ENCODE measurements at places on chromosomes 5 and 9.
A peak's percentile ranks its signal among the peaks of the same experiment; 100 is the strongest.

GRCh38 chr5:133715216-133715615 lies 102.9 kb upstream of the FSTL4 start:
- H3K27ac ChIP-seq, result no peak overlapping the region
- H3K36me3 ChIP-seq, result no peaks in the 10 kb centered on the region
- no peak for DNase-seq
- no peak overlapping the region for H3K4me3 ChIP-seq

DNA sequence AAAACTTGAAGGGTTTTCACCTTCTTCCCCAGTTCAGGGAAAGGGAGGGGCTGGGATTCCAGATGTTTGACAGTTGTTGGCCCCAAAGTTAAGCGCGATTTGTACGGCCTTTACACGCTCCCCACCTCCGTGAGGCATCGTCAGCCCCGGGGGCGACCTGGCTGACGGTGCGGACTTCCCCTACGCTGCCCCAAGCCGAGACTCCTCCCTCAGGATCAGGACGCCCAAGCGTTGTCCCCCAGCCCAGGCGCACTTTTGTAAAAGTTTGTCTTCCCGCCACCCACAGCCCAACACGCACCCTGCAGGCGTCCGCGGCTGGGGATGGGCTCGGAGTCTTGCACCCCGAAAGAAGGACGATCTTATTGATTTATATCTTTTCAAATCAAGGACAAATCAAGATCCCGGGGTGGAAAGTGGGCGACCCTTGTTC lies 713 bp downstream of the MOB3B start:
- H3K4me3 ChIP-seq, result peak overlapping the region; percentile 84
- no peaks in the 10 kb centered on the region for H3K4me1 ChIP-seq
- peak overlapping the region; percentile 99 for H3K27ac ChIP-seq

DNA sequence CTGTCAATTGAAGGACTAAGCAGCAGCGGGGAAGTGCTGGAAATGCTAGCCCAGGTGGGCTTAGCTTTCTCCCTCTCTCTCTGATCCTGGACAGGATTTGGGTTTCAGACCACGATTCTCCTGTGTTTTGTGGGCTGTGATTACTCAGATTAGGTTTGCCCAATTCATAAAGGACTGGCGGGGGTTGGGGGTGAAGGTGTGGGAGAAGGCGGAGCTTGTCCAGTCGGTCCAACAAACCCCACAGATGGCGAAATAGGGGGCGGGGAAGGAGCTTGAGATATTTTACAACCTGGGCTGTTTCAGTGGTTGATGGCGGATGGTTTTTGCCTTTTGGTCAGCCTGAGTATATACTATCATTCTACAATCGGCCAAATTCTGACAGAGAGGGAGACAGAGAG lies 35.2 kb downstream of the PCDHAC2 start:
- H3K4me1 ChIP-seq, result no peaks in the 10 kb centered on the region
- peak overlapping the region; percentile 59 for H3K4me3 ChIP-seq
- peak overlapping the region; percentile 12 for H3K27ac ChIP-seq
- no peaks in the 10 kb centered on the region for H3K27me3 ChIP-seq
- DNase-seq, result no peak

DNA sequence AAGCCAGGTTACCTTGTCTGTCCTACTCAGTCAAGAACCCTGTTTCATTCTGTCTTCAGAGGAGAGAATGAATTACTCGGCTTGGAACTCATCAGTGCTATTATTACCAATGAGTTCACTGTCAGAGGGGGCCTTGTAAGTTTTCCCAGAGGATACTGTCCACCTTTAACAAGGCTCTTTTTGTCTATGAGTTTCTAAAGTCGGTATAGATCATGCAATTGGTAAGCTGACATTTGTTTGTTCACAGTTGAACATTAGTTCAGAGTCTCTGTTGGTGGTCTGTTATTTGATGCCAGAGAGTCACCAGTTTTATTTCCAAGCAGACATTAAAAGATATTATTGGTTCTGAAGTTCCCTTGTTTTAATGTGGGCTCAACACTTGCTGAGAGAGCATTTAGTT lies 58.1 kb upstream of the DHFR start:
- no peak overlapping the region for H3K4me3 ChIP-seq
- H3K36me3 ChIP-seq, result no peaks in the 10 kb centered on the region
- DNase-seq, result no peak

DNA sequence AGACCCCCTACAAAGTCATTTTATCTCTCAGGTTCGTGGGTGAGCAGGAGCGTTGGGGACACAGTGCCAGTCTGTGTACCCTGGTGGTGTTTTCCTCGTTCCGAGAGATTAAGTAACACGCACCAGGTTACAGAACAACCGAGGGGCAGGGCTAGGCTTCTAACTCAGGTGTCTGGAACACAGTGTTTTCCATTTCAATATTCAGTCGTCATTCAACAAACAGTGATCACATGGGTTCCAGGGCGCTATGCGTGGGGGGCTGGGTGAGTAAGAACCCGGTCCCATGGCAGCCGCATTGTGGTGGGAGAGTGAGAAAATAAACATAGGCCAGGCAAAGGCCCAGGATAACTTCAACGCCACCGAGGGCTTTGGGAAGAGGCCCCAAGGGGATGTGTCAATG lies 55.9 kb upstream of the RNU6ATAC start:
- no peak overlapping the region for H3K4me3 ChIP-seq
- H3K36me3 ChIP-seq, result no peaks in the 10 kb centered on the region
- H3K27ac ChIP-seq, result no peak overlapping the region
- H3K4me1 ChIP-seq, result peaks cover 2% of the 10 kb centered on the region
- no peaks in the 10 kb centered on the region for H3K27me3 ChIP-seq

- no peaks in the 10 kb centered on the region for H3K36me3 ChIP-seq
- H3K27ac ChIP-seq, result no peak overlapping the region
- H3K4me1 ChIP-seq, result no peaks in the 10 kb centered on the region
Measured at GRCh38 chr5:127061956-127062355, 11.3 kb downstream of the C5orf63 start.

GRCh38 chr9:76451234-76451633 lies 7.7 kb upstream of the GCNT1 start:
- no peaks in the 10 kb centered on the region for H3K4me1 ChIP-seq
- H3K36me3 ChIP-seq, result no peaks in the 10 kb centered on the region
- no peak overlapping the region for H3K27ac ChIP-seq
- no peak for DNase-seq
- no peak overlapping the region for H3K4me3 ChIP-seq

GRCh38 chr9:18233776-18234445 lies 240.0 kb upstream of the ADAMTSL1 start:
- no peak overlapping the region for H3K27ac ChIP-seq
- H3K4me3 ChIP-seq, result no peak overlapping the region
- H3K27me3 ChIP-seq, result no peaks in the 10 kb centered on the region
- no peak for DNase-seq
- no peaks in the 10 kb centered on the region for H3K36me3 ChIP-seq
- H3K4me1 ChIP-seq, result no peaks in the 10 kb centered on the region

DNA sequence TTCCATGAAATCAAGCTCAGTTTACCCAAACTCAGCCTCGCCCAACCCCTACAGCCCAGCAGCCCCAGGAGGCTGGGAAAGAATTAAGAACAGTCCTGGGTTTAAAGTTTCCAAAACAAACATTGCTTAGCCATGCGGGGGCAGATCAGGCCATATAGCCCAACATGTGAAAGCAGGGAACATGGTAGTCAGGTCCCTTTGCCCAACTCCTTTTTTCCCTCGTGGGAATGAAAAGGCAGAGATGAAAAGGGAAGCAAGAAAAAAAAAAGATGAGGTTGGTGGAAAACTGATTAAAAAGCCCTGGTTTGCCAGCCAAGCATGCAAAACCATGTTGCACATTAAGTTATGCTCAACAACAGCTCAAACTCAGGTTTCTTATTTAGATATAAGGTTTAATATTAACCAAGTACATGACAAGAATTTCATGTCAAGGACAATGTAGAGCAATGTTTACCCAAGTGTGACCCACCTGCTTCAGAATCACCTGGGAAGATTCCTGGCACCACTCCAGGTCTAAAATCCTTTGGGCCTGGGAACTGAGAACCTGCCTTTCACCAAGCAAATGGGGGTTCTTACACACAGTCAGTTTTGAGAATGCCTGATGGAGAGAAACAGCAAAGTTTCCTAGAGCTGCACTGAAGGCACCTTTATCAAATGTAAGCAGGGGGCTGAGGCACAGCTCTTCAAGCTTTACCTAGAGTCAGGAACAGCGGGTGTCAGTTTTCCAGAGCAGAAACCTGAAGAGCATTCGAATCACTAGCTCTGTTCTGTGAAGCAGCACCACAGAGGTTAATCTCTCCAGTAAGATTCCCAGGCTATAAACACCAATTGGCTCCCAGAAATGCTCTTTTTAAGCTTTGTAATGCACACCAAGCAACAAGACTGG lies 1.7 kb downstream of the FREM1 start:
- H3K4me3 ChIP-seq, result no peak overlapping the region
- no peaks in the 10 kb centered on the region for H3K27me3 ChIP-seq
- no peak for DNase-seq
- no peaks in the 10 kb centered on the region for H3K36me3 ChIP-seq

GRCh38 chr9:112380825-112381221 lies 915 bp downstream of the HSDL2 start:
- peak overlapping the region; percentile 78 for H3K4me3 ChIP-seq
- no peaks in the 10 kb centered on the region for H3K4me1 ChIP-seq
- no peaks in the 10 kb centered on the region for H3K36me3 ChIP-seq
- no peak overlapping the region for H3K27ac ChIP-seq

DNA sequence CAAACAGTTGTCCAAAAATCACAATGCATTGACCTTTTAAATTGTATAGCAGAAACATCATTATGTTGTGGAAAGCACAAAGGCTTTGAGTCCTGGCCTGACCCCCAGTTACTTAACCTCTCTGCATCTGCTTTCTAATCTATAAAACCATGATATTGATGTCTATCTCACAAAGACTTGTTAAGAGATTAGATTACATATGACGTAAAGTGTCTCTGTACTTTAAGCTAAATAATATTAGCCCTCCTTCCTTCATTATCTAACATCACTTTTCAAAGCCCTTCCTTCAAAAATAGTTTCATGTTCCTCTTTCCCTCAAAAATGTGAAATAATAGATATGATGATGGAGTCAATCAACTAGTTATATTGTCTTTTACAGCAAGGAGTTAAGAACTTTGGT lies 3.4 kb downstream of the ADAMTS6 start:
- no peaks in the 10 kb centered on the region for H3K27me3 ChIP-seq
- no peak overlapping the region for H3K27ac ChIP-seq
- no peaks in the 10 kb centered on the region for H3K4me1 ChIP-seq
- no peak overlapping the region for H3K4me3 ChIP-seq
- H3K36me3 ChIP-seq, result no peaks in the 10 kb centered on the region

DNA sequence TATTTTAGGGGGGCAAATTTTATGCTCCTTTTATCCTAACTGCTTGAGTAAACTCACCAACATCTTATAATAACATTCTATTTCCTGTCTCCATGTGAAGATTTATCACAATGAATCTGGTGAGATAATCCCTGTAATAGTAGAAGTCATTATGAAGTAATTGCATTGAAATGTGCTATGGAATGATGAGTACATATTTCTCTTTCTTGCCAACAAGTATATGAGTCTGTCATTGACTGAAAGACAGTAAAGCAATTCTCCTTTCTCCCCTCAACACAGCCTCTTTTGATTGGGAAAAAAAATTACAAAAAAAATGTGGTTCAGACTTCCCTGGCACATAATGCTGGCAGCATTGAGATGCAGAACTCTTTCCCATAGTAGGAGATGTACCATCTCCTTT lies 459.2 kb upstream of the RGMB start:
- no peak overlapping the region for H3K4me3 ChIP-seq
- no peak for DNase-seq
- no peaks in the 10 kb centered on the region for H3K4me1 ChIP-seq
- no peaks in the 10 kb centered on the region for H3K27me3 ChIP-seq
- H3K27ac ChIP-seq, result no peak overlapping the region

DNA sequence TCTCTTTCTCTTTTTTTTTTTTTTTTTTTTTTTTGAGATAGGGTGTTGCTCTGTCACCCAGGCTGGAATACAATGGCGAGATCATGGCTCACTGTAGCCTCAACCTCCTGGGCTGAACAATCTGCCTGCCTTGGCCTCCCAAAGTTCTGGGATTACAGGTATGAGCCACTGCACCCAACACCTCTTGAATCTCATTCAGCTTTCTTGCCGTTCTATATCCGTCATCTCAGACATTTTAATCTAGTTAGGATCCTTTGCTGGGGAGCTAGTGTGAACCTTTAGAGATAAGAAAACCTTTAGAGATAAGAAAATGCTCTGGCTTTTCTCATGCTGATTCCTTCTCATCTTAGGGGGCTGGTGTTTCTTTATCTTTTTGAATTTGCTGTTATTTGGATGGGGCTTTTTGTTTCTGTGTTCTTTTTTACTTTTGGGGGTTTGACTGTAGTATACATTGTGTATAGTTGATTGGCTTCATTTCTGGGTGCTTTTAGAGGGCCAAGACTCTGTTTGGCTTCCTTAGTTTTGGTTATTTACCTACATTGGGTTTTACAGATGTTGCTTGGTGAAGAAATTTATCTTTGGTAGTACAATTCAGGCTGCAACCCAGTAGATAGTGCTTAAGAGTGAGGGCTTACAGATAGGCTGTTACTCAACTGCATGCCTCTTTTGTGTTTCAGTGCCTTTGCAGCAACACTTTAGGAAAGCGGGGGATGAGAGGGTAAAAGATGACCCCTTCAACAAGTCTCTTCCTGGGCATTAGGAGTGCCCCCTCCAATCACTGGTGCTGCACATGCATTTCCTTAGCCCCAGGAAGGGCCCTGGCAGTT lies 41.9 kb upstream of the SLC36A1 start:
- no peaks in the 10 kb centered on the region for H3K4me1 ChIP-seq
- no peak overlapping the region for H3K27ac ChIP-seq
- no peak for DNase-seq
- no peaks in the 10 kb centered on the region for H3K36me3 ChIP-seq
- H3K4me3 ChIP-seq, result no peak overlapping the region

GRCh38 chr5:78591138-78591612 lies 57.4 kb downstream of the LHFPL2 start:
- H3K27ac ChIP-seq, result peak overlapping the region; percentile 74
- DNase-seq, result no peak
- H3K36me3 ChIP-seq, result no peaks in the 10 kb centered on the region
- no peak overlapping the region for H3K4me3 ChIP-seq

- no peaks in the 10 kb centered on the region for H3K27me3 ChIP-seq
- no peak within 1 kb of the TSS for H3K4me3 ChIP-seq
- no peak for DNase-seq
- no peak within 1 kb of the TSS for H3K27ac ChIP-seq
Measured at GRCh38 chr5:40909264-40909663, at the start of gene C7. Gene C7 (plus strand): TSS chr5:40909497. CDS start chr5:40909611, 114 bp downstream.

DNA sequence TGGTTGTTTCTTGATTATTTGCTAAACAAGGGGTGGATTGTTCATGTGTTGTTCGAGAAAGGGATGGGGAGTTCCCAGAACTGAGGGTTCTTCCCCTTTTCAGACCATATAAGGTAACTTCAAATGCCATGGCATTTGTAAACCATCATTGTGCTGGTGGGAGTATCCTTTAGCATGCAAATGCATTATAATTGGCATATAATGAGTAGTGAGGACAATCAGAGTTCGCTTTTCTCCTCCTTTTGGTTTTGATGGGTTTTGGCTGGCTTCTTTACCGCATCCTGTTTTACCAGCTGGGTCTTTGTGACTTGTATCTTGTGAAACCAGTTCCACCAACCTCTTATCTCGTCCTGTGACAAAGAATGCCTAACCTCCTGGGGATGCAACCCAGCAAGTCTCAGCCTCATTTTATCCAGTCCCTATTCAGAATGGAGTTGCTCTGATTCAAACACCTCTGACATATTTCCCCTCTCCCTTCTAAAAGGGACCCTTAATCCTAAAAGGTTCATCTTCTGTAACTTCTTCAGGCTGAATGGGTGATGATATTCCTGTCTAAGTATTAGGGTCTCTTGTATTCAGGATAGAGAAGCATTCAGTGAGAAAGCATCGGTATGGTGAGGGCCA lies 8.7 kb upstream of the FBN2 start:
- H3K4me1 ChIP-seq, result no peaks in the 10 kb centered on the region
- no peaks in the 10 kb centered on the region for H3K27me3 ChIP-seq
- H3K27ac ChIP-seq, result no peak overlapping the region
- H3K4me3 ChIP-seq, result no peak overlapping the region

GRCh38 chr5:59065554-59065953 lies 482.7 kb downstream of the RAB3C start:
- H3K4me3 ChIP-seq, result no peak overlapping the region
- H3K4me1 ChIP-seq, result no peaks in the 10 kb centered on the region
- no peaks in the 10 kb centered on the region for H3K36me3 ChIP-seq
- H3K27ac ChIP-seq, result no peak overlapping the region
- H3K27me3 ChIP-seq, result no peaks in the 10 kb centered on the region
